ENCODE measurements at places on chromosomes 2 and 18.

- DNase-seq = no peak
These were observed 124.1 kb downstream of the PARD3B start for GRCh38 chr2:204669382-204669781.

DNA sequence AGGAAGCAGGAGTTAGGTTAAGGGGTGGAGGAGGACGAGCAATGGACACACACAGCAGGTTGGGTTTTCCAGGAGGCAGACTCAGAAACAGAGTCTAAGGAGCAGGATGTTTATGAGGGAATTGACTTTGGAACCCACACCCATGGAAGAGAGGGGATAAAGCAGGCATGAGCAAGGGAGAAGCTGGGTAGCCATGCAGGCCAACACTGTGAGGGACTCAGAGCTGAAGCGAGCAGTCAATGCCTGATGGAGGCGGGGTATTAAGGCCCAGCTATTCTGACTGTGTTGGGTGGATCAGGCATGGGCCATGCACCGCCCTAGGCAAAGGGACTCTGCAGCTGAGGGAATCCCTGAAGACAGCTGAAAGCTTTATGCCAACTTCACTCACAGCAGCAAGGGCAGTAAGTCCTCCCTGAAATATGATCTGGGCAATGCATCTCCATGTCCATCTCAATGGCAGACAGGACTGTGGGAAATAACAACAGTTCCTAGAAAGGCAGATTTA is 37.6 kb downstream of the TEX51 start:
- DNase-seq = no peak

GRCh38 chr18:26992926-26993325 is 127.4 kb upstream of the AQP4 start:
- no peak for DNase-seq

DNA sequence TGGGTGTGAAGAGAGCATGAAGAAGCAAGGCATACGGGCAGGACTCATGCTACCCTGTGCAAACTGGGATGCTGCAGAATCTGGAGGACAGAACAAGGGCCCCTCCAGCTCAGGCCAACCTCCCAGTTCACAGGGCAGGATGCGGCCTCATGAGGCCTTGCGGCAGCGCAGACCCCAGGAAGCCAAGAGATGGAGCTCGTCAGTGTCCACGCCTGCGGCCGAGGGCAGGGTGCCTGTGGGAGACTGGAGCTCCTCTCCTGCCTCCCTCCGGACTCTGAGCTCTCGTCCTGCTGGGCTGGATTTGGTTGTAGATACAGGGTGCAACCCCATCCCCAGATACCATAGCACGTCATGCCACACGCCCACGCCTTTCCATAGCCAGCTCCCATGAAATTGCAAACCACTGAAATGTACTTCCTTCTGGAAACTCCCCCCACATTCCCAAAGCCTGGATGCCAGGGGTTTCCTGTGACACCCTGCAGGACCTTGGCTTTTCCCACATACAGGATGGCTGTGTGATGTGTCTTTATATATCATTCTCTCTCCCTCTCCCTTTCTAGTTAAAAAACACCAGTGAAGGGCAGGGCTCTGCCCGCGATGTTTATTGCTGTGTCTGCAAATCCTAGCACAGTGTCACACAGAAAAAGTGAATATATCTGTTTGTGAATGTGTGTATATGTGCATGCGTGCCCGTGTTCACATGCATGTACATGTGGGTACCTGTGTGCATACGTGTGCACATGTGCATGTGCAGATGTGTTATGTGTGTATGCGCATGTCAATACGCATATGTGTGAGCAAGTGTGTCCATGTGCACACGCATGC is 12.3 kb upstream of the SNTG2 start:
- DNase-seq = no peak

GRCh38 chr2:159366538-159366937 is 80.0 kb upstream of the WDSUB1 start:
- DNase-seq = no peak

- DNase-seq = no peak
These were observed 142.4 kb downstream of the CAPN13 start for GRCh38 chr2:30664761-30665358.

DNA sequence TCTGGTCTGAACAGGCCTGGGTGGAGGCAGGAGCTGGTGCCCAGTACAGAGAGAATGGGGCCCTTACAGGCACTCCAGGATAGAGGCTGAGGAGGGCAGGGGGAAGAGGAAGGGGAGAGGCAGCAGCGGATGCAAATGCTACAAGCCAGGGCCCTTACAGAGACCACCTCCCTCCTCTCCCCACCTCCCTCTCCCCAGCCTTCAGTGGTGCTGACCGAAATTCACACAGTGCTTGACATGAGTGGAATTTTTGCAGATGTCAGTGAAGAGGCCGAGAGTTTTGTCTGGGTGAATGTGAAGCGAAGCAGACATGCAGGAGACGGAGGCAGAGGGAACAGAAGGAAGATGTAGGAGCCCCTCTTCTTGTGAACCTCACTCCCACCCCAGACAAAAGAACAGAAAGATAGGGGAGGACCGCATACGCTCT is 31.9 kb downstream of the CIB4 start:
- DNase-seq = no peak

- DNase-seq = no peak
These were observed 19.1 kb upstream of the ARHGAP25 start for GRCh38 chr2:68715353-68716041.

DNA sequence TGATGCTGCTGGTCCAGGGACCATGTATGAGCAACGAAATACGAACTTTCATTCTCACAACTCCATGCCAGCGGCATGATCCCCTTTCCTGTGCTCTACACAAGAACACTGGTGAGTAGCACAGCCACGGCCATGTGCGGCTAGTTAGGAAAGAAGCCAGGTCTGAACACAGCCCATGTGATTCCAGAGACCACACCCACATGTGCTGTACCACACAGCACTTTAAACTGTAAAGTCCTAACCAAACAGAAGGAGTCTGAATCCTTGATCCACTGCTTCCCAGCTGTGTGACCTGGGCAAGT is 33.0 kb upstream of the ACAA2 start:
- no peak for DNase-seq

DNA sequence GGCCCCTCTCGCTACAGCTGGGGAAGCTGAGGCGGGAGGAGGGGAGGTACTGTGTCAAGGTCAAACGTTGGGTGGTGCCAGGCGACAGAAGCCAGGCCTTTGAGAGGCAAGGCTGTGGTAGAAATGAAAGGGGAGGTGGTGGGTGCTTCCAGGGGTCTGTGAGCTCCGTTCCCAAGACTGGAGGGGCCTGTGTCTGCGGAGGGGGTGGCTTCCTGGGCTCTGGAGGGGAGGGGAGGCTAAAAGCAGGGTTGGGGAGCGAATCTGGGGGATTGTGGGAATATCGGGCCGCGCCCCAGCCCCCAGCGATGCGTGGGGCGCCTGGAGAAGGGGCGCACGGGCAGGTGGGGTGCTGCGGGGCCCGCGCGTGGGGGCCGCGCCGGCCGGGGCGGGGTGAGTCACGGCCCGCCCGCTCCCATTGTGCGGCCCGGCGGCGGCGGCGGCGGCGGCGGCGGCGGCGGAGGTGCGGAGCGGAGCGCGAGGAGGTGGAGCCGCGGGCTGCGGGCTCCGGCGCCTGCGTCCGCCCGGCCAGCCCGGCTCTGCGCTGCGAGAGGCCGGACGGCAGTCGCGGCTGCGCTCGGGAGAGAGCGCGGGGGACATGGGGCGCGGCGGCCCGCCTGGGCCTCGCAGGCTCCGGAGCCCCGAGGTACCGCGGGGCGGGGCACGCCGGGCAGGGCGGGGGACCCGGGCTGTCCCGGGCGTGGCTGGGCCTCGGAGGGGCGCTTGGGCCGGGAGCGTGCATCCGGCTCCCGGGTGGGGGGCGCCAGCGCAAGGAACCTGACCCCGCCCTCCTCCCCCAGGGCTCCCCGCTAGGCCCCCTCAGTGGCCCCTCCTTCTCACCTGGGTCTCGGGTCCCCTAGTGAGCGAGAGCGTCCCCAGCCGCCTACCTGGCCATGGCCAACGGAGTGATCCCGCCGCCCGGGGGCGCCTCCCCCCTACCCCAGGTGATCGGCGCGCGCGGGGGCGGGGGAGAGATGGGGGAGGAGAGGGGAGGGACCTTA is at the start of gene SLC4A3:
SLC4A3 (plus strand) TSS at position 528 of the 998 bp plus-strand sequence; CDS start at position 891, 363 bp downstream.
- DNase-seq = no peak
